Esophagus squamous epithelium (tissue), 5 donors: ENCODE measurements at places on chromosomes 7 and 10.

- DNase-seq, result no peak
Measured at GRCh38 chr7:40882071-40882658, 747.4 kb downstream of the SUGCT start.

DNA sequence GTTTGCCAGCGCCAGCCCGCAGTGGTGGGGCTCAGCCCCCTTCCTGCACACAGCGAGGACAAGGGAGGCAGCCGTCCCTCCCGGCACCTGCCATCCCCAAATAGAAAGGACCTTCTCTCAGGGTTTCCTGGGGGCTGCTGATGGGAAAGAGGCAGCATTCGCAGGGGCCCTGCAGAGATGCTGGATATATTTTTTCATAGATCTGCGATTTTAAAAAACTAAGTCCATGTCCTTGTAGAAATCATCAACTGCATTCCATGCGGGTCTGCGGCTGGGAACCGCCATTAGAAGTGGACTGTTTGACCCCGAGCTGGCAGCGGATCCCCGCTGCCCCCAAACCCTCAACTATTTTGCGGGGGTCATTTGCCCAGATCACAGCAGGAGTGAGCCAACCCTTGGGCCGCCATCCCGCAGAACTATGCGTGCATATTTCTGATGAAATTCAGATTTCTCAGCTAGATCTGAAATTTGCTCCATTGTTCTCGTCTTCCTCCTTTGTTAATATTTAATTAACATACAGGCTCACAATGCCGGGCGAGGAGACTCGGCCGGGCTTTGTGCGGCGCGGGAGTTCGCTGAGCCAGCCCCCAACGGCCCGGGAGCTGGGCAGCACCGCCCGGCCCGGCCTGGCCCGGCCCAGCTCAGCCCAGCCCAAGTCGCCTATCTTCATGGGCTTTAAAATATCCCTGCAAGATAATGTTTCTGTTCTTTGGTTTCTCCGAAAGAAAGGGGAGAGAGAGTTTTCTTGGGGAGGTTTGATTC, 2.0 kb downstream of the EN2 start:
- no peak for DNase-seq

GRCh38 chr10:130022086-130022485, 58.0 kb upstream of the EBF3 start:
- DNase-seq, result no peak

GRCh38 chr7:26085771-26086170, 66.2 kb upstream of the NFE2L3 start:
- DNase-seq, result no peak

- no peak for DNase-seq
Measured at GRCh38 chr10:14439451-14440259, 108.9 kb upstream of the FRMD4A start.

DNA sequence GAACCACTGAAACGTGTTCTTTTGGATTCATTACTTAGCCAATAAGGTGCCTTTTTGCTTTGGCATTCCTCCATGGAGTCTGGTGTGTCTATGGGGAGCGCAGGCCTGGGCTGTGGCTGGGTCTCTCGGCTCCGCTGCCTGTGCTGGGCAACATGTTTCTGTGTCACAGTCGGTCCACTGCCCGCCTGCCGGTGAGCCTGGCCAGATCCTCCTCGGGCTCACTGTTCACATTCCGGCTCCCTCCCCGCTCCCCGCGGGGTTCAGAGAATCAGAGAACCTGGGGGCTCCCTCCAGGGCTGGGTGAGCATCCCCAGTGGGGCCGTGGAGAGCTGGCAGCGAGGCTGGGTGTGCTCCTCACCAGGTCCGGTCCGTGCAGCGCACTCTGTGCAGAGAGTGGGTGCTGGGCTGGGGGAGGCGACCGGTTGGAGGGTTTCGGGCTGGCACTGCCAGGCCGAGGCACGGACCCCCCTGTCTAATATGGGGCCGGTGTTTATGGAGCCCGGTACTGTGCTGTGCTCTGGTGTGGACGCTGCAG, 70.4 kb downstream of the INPP5A start:
- no peak for DNase-seq

DNA sequence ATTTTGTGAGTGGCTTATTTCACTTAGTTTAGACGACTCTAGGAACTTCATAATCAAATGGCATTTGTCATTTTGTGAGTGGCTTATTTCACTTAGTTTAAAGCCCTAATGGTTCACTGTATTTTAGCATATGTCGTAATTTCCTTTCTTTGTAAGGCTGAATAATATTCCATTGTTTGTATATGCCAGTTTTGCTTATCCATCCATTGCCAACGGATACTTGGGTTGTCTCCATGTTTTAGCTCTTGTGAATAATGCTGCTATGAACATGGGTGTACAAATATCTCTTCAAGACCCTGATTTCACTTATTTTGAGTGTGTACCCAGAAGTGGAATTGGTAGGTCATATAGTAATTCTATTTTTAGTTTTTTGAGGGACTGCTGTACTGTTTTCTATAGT, 31.8 kb downstream of the DOCK1 start:
- no peak for DNase-seq

DNA sequence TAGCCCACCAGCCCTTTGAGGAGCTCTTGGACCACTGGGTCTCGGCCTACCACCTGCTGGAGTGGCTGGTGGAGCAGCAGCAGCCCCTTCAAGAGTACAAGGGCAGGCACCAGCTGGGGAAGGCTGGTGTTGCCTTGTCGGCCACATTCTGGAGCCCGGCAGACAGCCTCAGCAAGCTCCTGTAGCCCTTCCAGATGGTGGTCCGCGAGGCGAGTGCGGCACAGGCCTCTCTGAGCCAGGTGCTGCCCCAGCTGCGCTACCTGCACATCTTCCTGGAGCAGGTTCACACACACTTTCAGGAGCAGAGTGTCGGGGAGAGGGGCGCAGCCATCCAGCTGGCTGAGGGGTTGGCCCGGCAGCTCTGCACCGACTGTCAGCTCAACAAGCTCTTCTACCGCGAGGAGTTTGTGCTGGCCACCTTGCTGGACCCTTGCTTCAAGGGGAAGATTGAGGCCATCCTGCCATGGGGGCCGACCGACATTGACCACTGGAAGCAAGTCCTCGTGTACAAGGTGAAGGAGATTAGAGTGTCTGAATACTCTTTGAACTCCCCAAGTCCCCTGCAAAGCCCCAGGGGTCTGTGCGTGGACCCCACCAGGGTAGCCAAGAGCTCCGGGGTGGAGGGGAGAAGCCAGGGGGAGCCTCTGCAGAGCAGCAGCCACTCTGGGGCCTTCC, 7.0 kb upstream of the ACTR3C start:
- no peak for DNase-seq

GRCh38 chr10:110918643-110919348, at the start of gene BBIP1:
TSS of gene BBIP1 (minus strand) at chr10:110919180. CDS start at chr10:110918157, 1,023 bp downstream.
- DNase-seq, result peak; percentile 79

DNA sequence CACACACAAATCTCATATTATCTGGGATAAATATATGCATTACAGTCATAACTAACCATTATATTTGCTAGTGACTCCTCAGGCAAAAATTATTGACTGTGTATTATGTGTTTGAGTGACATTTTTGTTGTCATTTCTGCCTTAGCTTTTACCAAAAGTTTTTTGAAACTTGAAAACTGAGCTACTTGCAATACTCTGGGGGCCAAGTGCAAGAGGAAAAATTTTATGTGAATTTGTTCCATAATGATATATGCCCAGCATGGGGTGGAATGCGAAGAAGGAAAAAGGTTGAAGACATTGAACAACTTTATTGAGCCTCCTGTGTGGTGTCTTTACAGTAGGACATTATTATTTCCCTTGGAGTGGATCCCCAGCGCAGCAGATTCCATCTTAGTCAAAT, 176.8 kb upstream of the FERD3L start:
- no peak for DNase-seq
